ENCODE measurements at places on chromosomes 1 and 21.

DNA sequence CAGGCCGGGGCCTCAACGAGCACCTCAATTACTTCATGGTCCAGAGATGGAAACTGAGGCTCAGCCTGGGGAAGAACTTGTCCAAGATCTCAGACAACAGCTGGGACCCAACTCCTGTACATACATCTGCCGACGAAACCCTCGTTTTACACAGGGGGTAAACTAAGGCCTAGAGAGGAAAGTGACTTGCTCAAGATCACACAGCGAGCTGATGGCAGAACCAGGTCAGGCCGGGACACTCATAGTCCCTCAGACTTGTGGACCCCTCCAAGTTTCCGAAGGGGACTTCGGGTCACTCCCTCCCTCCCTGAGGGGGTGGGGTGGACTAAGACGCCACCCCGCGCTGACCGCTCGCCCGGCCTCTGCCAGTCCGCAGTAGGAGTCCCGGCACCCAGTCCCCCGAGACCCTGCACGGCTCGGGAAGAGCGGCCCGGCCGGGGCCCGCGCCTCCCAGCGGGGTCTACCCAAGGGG lies 430 bp downstream of the WASF2 start:
- peak; percentile 42 for DNase-seq

DNA sequence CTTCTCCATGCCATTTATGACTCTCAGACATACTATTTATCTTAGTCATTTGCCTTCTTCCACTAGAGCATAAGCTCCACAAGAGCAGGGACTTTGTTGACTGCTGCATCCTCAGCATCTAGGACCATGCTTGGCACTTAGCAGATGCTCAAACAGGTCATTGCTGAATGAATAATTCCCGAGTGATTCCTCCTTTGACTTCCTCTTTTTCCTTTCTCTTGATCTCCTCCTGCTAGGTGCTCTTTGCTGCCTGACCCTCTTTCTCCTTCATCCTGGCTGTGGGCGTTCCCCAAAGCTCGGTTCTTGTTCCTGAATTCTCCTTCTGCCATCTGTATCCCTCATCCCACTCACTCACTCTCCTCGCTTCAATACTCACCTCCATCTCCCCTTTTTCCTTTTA lies 23.5 kb downstream of the SYT6 start:
- no peak for DNase-seq

GRCh38 chr1:114149211-114149610 lies 4.5 kb downstream of the SYT6 start:
- no peak for DNase-seq

GRCh38 chr21:22993822-22994574 lies 1995.8 kb downstream of the NCAM2 start:
- no peak for DNase-seq

GRCh38 chr1:232409584-232409983 lies 220.3 kb downstream of the SIPA1L2 start:
- DNase-seq, result no peak

GRCh38 chr1:98842241-98842640 lies 162.4 kb downstream of the PLPPR5 start:
- no peak for DNase-seq

- no peak for DNase-seq
Observed at GRCh38 chr1:113808450-113809195, 3.7 kb downstream of the RSBN1 start.

DNA sequence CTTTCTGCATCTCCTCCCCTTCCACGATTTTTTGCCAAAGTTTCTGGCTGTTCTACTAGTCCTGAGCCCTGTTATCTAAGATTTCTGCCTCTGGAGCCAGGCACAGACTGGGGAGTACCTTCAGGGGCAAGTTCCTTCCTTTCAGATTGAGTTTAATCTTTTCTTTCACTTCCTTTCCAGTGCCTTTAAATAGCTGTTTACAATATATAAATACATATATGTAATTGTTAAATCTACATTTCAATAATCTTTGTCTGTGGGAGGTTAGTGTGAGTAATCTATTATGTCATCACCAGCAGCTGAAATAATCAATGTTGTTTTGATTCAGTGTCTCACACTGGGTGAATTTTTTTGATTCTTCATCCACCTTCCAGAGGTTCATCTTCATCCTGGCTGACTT lies 31.8 kb downstream of the DIPK1A start:
- DNase-seq, result no peak

Data from HS-27A (cell line).